Uterine smooth muscle cell (primary cell): ENCODE measurements at places on chromosomes 5 and 9. TPM values are rescaled to one million over a fixed set of nuclear protein-coding genes. Genes with fewer than 3 reads are reported as not detected.

The NR5A1 gene
- total RNA-seq, result not detected in 2 replicates

The ADAMTSL2 gene
- not detected in 2 replicates for total RNA-seq

The TAF1L gene
- total RNA-seq, result under 0.01 TPM in 2 replicates

The TMC1 gene
- total RNA-seq, result 0.62 and 2.1 TPM in 2 replicates

The DNAJC25 gene
- 9.5 and 9.6 TPM in 2 replicates for total RNA-seq

The ZDHHC11B gene
- total RNA-seq, result 0.50 TPM in 1 of 2 replicates, not detected in the other
